ENCODE measurements at places on chromosomes 2 and 18. TPM values are rescaled to one million over a fixed set of nuclear protein-coding genes. Genes with fewer than 3 reads are reported as not detected.

- DNase-seq, result no peak
These were observed 224.5 kb downstream of the SP3 start for GRCh38 chr2:173740639-173741038.

DNA sequence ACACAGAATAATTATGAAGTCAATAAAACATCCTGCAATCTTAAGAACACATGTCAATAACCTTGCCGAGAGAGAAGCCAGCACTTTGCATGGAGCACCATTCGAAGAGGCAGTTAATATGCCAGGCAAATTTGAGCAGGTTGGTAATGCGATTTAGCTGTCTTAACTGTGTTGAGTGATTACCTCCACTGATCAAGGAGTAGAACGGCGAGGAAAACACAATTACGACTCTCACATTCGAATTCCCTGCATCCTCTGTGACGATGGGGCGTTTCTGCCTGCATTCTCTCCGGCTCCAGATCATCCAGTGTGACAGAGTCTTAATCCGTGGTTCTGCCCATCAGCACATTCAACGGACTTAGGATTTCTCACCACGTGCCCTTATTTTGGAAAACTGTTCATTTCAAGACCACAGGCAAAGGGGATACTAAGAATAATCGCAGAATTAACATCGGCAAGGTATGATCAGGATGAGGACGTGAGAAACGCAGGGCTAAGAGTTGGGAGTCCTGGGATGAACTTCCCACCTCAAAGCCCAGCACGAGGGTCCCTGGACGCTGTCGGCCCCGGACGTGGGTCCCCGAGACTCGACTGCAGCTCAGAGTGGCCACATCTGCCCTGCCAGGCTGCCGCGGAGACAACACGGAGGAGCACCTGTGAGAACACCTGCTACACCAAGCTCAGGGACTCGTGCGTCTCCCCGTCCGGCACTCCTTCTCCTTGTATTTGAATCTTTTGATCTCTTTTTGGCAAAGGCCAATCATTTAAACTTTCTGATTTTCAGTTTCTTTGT, 499.2 kb upstream of the SALL3 start:
- DNase-seq, result no peak

DNA sequence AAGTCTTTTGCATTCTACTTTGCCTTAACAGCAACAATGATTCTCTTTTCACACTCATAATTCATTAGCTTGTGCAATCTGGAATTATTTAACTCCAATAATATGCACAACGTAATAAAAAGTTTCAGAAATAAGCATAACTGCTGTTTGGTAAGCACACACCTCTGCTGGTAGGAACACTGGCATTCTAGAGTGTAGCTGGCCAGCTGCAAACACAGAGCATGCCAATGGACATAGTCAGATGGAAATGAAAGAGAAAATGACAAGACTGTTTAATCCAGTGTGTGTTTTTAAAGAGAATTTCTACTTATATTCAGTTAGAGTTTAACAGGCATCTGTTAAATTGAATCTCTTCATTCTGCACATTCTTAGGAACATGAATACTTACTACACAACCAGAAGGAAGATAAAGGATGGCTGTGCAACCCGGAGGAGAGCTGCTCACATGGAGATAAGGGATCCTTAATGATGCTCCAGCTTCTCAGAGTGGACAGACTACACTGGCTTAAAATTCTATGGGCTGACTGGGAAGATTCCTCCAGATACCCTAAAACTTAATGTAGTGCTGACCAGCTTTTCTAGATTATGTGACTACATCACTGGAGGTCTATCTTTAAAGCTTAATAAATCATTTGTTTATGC, 94.6 kb upstream of the CHAC2 start:
- no peak for DNase-seq

GRCh38 chr18:61991201-61991600, 98.4 kb upstream of the RNF152 start:
- no peak for DNase-seq

The GAREM1 gene
- total RNA-seq, result 29.9 TPM

- no peak for DNase-seq
These were observed 58.0 kb upstream of the EML6 start for GRCh38 chr2:54665436-54665856.

- DNase-seq, result no peak
These were observed 382.3 kb upstream of the CHST9 start for GRCh38 chr18:27567434-27567833.

DNA sequence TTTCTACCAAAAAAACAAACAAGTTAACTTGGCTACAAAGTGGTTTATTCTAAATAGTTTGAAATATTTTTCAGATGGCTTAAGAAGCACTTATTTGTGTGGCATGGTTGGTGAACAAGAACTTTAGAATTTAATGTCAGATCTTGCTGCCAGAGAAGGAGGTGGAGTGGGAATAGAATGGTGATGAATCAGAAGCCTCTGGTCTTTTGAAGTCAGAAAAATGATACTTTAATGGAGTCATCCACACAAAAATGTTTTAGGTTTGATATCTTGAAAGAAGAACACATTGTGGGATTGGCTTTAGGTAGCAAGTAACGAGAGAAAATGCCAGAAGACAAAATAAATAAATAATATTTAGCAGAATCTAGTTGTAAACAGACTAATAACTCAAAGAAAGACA, 243.1 kb upstream of the FANCL start:
- no peak for DNase-seq

DNA sequence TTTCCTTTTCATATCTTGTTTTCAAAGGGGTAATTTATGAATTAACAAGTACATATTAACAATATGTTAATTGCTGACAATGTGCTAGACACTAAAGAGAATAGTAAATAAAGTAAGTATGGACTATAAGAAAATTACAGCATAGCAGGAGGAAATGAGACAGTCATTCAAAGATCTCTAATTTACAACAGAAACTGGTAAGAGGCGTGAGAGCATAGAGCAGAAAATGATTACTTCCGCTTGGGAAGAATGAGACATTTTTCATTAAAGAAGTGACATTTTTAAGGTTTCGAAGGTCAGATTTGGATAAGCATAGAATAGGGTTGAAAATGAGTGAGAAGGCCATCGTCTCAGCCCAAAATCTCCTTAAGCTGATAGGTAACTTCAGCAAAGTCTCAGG, 184.4 kb upstream of the SESTD1 start:
- DNase-seq, result no peak

The VIT gene
- total RNA-seq, result 67.9 TPM

GRCh38 chr18:48027401-48027963, 97.0 kb upstream of the SMAD2 start:
- DNase-seq, result peak; percentile 70

GRCh38 chr18:54769526-54770464, 58.5 kb upstream of the RAB27B start:
- no peak for DNase-seq

- peak; percentile 71 for DNase-seq
These were observed 637 bp upstream of the SFT2D3 start for GRCh38 chr2:127700527-127701192.

The PXDN gene
- total RNA-seq, result 38.1 TPM

GRCh38 chr2:156947261-156947660, 310.2 kb upstream of the GALNT5 start:
- DNase-seq, result no peak

GRCh38 chr2:45171136-45171501, 161.9 kb upstream of the SIX2 start:
- no peak for DNase-seq

The CRYBA2 gene
- not detected for total RNA-seq

DNA sequence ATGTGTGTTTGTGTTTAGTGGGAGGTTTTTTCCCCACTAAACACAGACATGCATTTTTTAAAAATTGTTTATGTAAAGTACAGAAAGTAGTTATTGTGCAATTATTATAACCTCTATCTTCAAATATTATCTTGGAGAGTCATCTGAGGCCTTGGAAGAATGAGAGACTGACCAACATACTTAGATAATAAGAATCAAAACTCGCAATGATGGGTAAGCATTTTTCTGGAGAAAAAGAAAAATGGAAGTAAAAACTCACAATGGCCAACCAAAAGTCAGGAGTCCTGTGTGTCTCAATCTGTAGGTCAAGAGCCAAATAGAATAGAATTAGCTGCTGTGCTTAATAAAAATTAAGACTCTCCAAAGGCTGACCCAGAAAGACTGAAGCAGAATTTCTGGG, 43.0 kb downstream of the MEMO1 start:
- no peak for DNase-seq

DNA sequence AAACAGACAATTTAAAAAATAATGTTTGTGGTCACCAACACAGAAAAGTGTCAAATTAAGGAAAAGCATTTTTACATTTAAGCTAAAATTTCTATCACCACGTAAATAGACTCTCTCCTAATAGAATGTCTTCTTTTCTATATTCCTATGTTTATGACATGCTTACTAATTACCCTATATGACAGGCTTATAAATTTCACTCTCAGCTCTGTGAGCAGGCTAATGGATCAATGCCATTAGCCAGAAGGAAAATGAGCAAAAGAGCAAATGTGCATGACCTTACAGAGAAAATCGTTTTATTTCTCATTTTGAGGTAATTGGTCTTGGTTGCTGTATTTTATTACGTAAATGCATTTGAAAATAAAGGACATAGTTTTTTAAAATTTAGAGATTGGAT, 209.7 kb downstream of the TMX3 start:
- DNase-seq, result no peak

GRCh38 chr2:239257511-239257937, 143.3 kb downstream of the HDAC4 start:
- no peak for DNase-seq

DNA sequence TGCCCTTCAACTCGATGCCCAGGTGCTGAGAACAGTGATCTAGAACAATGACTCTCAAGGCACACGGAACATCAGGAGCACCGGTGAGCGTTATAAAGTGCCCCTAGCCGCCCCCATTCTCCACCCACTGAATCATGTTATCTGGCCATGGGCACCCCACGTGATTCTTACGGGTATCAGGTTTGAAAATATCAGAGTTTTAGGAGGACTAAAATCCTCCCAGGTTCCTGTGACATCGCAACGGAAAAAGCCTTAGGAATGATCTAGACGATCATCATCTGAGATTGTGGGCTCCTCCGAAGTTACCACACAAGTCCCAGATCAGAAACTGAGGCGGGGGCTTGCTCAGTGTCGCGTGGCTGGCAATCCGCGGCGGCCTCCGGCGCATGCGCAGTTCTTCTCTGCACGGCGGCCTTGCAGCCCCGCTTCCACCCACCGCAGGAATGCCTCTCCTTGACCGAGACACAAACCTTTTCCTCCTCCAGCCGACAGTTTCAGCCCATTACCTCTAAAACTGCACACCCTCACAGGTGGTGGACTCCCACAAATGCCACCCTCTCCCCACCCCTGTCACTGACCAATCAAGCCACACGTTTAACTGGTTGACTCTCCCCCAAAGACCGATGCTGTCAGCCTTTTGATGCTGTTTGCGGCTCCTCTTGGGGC, 5.8 kb upstream of the MRPL33 start:
- peak; percentile 71 for DNase-seq

DNA sequence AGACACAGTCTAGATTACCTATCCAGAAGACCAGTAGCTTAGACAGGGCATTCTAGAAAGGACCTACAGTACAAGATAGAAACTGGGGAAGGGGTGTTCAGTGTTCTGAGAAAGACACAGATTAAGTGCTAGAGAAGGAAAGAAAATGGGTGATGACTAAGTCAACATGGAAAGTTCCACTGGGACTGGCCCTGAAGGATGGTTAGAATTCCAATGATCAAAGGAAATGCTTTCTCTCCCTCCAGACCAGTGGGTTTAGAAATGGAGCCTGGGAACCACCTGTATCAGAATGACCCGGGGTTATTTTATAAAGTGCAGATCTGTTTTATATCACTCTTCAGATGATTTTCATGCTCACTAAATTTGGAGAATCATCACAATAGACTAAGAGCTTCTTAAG, 5.8 kb upstream of the COLEC12 start:
- DNase-seq, result no peak

GRCh38 chr2:25955869-25956535, 26.3 kb downstream of the KIF3C start:
- DNase-seq, result no peak

GRCh38 chr2:15383695-15384350, 177.3 kb downstream of the NBAS start:
- no peak for DNase-seq

- DNase-seq, result no peak
These were observed 11.4 kb downstream of the RAB31 start for GRCh38 chr18:9719421-9719981.

DNA sequence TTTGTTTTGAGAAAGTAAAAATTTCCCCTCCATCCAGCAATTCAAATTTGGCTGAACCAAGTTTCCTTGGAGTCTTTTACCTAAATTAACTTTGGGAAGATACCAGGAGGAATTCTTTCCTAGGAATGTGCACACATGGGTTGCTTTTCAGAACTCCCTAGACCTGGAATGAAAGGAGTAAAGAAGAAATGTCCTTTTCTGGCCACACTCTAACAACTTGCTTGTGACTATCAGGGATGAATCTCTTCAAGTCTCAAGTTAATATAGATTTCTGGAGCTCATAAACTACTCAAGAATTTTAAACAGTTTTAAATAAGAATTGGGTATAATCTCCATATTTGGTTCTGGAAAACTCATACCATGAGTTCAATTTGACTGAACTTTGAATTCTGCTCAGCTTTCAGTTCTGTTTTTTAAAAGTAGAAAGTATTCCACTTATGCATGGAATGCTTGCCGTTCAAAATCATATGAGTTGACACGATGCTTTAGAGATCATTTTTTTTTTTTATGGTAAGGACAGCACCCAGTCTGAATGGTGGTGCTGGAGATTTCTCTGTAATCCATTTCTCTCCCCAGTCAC, 7.7 kb downstream of the RASGRP3 start:
- no peak for DNase-seq

DNA sequence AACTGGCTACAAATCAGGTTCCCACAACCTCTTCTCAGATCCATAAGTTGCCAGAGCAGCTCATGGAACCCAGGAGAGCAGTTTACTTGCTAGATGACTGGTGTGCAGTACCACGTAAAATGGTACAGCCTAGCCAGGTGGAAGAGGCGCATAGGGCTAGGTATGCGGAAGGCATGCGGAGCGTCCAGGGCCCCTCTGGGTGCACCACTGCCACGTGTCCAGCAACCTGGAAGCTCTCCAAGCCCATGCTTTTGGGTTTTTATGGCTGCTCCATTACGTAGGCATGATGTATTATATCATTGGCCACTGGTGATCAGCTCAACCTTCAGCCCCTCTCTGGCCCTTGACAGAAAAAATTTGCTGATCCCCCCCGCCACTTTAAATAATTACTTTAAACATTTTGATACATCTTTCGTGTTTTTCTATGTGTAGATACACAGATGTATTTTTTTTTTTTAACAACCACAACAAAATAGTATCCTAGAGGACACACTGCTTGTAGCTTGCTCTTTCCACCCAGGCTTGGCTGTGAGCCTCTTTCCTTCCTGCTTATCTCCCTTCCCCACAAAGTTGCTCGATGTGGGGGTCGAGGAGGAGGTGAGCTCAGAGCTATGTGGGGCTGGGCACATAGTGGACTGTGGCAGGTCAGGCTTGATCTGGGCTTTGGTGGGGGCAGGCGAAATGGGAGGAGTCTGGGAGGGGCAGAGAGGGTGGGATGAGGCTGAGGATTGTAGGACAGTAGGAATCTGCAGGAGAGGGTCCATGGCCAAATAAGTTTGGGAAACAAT, 65.4 kb upstream of the MCFD2 start:
- no peak for DNase-seq

The LGALSL gene
- 18.6 TPM for total RNA-seq

GRCh38 chr2:102005989-102006885, 14.5 kb downstream of the IL1R2 start:
- no peak for DNase-seq

The TUBA4B gene
- total RNA-seq, result not detected

The DOCK10 gene
- total RNA-seq, result 50.7 TPM

The ACVR1C gene
- 2.8 TPM for total RNA-seq

GRCh38 chr2:25867396-25868003, 10.8 kb downstream of the ASXL2 start:
- no peak for DNase-seq

Data from sciatic nerve (tissue), 2 donors.